NCI-H2029 (cell line): ENCODE measurements at places on chromosomes 12 and 14.
A peak's percentile ranks its signal among the peaks of the same experiment; 100 is the strongest.

DNA sequence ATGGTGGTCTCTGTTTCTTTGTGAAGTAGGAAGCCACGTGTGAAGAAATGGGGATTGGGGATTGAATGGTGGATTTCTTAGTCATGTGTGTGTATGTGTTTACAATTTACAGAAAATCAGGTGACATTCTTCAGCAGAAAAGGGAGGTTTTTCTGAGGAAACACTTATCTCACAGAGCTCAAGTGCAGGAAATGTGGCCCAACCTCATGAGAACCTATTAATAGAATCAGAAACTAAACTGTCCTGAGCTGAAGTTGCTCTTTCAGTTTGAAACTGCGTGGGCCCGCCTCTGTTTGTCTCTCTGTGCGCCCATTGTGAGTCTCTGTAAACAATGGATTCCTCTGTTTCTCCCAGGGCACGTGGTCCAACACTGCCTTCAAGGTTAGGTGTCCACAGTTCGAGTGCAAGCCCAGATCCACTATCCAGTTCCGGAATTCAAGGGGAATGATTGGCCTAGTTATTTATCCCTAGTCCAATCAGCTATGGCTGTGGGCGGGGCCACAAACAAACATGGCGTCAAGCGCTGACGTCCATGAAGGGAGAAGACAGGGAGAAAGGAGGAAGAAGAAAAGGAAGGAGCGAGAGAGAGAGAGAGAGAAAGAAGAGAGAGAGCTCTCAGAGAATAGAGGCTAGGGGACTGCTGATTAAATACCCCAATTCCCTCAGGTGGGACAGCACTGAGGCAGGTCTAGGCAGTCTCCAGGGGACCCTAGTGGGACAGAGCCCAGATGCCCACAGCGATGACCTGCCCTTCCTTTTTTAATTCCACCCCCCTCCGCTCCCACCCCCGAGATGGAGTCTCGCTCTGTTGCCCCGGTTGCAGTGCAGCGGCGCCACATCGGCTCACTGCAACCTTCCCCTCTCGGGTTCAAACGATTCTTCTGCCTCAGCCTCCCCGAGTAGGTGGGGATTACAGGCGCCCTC is 31.4 kb upstream of the C12orf76 start:
- DNase-seq = peak; percentile 91

GRCh38 chr12:120064054-120064940 is 52.3 kb downstream of the RAB35 start:
- DNase-seq = no peak

GRCh38 chr14:72380456-72380855 is 448.2 kb downstream of the RGS6 start:
- DNase-seq = no peak

GRCh38 chr14:54194501-54194900 is 202.3 kb upstream of the CDKN3 start:
- no peak for DNase-seq

- no peak for DNase-seq
Measured at GRCh38 chr14:84850595-84850994, 679.3 kb upstream of the FLRT2 start.

DNA sequence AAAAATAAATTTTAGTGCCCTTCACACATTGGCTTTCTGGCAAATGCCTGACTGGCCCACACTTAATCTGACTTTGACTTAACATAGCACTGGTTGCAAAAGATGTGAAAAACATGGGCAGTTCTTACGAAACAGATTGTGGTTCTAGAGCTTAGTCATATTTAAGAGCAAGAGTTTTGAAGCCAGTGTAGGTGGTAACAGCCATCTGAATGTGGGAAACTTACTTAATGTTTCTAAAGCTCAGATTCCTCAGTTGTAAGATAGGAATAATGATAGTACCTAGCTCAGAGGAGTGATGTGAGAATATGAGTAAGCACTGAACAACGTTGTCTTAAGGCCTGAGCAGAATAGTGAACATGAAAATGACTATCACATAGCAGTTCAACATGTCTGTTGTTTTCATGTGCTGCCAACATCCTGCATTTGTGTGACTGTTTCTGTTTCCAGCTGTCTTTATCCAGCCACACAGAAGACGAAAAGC is 262.7 kb downstream of the SYT1 start:
- no peak for DNase-seq

DNA sequence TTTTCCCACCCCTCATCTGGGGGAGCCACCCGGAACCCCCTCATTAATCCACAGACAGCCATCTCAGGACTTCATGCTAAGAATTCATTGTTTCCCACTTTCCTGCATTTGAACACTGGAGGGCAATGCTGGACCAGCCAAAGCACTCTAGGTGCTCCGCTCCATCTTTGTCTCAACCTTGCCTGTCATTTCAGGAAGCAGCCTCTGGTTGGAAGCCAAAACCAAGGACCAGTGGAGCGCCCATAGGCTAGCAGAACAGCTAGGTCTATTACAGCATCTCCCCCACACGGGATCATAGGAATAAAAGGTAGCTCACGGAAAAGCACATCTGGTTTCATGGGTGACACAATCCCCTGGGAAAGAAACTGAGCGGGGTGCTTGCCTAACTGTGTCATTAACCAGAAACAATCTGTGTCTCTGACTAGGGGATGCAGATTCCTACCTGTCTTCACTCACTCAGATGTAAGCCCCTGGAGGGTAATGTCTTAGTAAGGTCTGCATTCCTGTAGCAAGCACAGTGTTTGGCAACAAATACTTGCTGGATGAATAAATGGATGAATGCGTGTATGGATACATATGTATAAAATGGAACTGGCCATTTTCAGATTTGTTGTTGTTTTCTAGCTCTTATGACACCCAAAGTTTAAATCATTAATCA is 197.0 kb downstream of the DAD1 start:
- no peak for DNase-seq

DNA sequence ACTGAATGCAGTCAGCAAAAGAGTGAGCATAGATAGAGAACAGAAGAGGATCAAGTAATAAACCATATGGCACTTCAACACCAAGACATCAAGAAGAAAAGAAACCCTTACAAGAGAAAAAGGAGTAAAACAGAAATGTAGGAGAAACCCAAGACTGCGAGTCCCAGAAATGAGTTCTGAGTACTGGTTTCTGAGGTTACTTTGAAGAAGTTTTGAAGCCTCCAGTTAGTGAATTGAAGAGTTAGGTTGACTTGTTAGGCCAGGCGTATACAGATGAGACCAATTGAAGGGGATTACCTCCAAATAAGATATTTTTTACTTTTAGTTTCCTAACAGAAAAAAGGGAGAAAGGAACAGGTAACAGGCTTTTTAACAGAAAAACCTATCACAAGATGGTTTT is 162.2 kb upstream of the SSTR1 start:
- no peak for DNase-seq
